NCI-H1092 (cell line): ENCODE measurements at places on chromosomes 13 and 19.
A peak's percentile ranks its signal among the peaks of the same experiment; 100 is the strongest.

DNA sequence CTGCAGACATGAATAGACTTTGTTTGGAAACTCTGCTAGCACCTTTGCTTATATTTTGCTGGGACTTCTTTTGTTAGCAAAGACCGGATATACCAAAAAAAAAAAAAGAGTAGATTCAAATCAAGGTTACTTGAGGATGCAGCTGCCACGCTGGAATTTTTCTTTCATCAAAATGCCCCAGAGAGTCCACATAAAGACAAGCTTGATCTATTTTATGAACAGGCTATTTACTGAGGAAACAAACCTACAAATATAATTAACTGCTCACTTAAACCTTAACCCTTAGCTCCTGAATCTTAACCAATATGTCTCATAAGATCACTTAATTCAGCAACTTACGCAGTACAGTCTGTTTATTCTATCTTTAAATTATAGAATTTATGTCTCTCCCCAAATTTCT, 27.1 kb upstream of the DOCK9 start:
- no peak for DNase-seq

DNA sequence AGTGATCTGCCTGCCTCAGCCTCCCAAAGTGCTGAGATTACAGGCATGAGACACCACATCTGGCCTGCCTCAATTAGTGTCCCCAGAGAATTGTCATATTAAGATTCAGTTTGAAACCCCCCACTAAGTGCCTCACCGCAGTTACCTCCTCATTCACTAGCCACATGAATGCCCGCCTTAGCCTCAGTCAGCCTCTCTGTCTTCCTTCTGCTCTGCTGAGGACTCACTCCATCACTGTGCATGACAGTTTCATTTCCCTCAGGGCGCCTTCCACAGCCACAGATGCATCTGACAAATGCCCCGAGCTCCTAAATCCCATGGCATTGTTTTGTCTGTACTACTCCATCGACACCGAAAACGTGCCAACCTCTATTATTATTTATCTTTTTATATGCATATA, 23.3 kb downstream of the MIPEP start:
- DNase-seq = no peak

GRCh38 chr13:100130930-100131511, 42.1 kb downstream of the PCCA start:
- no peak for DNase-seq

- DNase-seq = no peak
Observed at GRCh38 chr19:33241530-33242101, 16.0 kb upstream of the SLC7A10 start.

DNA sequence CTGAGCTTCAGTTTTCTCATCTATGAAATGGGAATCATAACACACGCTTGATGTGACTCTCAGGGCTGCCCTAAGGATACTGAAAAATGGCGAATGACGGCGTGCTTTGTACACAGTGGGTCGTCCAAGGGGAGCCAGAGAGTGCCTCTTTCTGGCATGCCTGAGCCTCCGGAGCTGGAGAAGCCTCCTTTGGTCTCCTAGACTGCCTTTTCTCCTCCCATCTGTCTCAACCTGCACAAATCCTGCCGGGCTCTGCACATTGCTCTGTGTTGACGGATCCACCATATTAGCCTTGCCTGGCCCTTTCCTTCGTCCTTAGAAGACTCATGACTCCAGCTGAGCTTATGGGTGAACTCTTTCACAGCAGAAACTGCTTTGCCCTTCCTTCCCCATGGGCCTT, 220.9 kb downstream of the TSHZ3 start:
- DNase-seq = no peak

DNA sequence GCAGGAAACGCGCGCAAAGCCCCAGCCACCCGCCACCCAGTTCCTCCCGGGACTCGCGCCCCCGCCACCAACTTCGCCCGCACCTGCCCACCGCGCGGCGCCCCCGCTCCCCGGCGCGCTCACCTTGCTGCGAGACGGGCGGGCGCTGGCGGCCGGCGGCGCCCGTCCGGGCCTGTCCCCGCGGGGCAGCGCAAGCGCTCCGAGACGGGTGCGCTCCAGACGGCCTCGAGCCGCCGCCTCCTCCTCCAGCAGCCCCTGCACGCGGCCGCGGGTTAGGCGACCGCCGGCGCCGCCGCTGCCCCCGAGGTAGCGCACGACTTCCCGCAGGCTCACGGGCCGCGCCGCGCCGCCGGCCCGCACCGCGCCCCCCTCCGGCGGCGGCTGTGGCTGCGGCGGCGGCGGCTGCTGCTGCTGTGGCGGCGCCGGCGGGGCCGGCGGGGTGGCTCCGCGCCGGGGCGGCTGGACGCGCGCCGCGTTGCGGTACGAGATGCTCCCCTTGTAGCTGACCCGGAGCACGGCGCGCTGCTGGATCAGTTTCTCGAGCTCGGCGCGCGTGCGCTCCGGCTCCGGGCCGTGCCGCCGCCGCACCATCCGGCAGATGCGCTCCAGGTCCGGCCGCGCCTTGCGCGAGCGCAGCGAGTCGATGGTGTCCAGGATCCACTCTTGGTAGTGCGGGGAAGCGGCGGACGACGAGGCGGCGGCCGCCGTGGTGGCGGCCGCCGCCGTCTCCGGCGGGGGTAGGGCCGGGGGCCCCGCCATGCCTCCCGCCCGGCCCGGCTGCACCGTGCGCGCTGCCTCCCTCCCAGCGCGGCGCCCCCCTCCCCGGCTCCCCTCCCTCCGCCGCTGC, 666 bp downstream of the SAMD1 start:
- DNase-seq = peak; percentile 15

DNA sequence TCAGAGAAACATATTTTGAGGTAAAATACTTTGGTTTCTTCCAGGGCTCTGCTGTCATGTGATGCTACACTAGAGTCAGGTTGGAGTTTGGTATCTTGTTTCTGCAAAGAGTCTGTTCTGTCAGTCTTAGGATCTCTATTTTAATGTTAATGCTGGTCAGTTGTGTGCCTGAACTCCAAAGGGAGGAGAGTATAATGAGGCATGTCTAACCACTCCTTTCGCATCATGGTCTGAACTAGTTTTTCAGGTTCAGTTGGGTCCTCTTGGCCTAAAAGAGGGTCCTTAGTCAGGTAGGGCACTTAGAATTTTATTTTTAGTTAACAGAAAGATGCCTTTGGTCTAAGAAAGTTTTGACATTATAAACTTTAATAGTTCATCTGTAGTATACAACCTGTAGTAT, 78.2 kb downstream of the FNDC3A start:
- no peak for DNase-seq

DNA sequence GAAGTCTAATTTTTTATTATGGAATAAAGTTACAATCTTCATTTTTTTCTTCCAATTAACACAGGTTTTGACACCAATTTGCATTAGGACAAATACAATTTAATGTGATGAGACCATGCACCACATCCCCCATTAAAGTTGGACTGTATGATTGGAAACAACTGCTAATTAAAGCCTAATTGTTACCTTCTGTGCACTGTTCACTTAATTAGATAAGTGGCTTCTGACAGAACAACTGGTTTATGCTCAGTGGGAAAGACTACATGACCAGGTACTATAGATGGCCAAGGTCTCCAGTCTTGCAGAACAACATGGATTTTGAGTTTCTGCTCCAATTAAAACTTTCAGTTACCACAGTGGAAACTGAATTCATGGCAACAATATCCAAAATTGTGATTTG, 198.1 kb downstream of the FGF14 start:
- no peak for DNase-seq

- DNase-seq = no peak
Observed at GRCh38 chr13:43545317-43545874, 241.4 kb downstream of the ENOX1 start.

- DNase-seq = no peak
Observed at GRCh38 chr19:17557466-17557865, 2.0 kb downstream of the COLGALT1 start.

DNA sequence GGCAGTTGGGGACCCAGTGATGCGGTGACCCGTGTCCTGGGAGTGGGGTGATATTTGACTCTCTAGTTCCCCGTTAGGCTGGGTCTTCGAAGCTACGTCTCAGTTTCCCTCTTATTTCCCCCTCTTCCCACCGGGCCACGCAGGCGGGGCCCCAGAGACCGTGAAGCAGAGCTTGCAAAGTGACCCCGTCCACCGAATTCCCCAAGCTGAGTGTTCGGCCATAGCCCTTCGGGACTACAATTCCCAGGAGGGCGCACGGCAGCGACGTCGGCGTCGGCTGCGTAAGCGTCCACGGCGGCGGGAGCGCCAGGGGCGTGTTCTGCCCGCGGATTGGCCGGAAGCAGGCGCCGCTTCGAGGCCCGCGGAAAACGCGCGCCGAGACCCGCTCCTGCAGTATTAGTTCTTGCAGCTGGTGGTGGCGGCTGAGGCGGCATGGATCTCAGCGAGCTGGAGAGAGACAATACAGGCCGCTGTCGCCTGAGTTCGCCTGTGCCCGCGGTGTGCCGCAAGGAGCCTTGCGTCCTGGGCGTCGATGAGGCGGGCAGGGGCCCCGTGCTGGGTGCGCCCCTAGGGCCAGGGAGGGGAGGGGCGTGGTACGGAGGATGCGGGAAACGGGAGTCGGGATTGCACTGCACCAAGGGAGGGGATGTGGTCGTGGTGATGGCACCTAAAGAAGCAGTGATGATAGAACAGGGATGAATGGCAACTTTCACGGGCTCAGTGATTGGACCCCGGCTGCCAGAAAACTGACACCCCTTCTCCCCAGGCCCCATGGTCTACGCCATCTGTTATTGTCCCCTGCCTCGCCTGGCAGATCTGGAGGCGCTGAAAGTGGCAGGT, at the start of gene RNASEH2A:
RNASEH2A (plus strand) TSS at position 343 of the 840 bp plus-strand sequence; CDS start at position 433, 90 bp downstream.
- peak; percentile 88 for DNase-seq

DNA sequence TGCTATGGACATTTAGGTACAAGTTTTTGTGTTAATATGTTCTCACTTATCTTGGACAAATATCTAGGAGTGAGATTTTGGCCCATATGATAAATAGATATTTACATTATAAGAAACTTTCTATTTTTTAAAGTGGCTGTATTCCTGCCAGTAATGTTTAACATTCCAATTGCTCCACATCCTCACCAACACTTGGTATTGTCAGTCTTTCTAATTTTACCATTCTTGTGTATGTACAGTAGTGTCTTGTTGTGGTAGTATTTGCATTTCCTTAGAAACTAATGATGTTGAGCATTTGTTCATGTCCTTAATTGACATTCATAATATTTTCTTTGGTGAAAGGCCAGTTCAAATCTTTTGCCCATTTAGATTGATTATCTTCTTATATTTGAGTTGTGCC, 171.4 kb upstream of the TSHZ3 start:
- DNase-seq = no peak

GRCh38 chr19:55346725-55347441, 7.2 kb downstream of the KMT5C start:
- no peak for DNase-seq

DNA sequence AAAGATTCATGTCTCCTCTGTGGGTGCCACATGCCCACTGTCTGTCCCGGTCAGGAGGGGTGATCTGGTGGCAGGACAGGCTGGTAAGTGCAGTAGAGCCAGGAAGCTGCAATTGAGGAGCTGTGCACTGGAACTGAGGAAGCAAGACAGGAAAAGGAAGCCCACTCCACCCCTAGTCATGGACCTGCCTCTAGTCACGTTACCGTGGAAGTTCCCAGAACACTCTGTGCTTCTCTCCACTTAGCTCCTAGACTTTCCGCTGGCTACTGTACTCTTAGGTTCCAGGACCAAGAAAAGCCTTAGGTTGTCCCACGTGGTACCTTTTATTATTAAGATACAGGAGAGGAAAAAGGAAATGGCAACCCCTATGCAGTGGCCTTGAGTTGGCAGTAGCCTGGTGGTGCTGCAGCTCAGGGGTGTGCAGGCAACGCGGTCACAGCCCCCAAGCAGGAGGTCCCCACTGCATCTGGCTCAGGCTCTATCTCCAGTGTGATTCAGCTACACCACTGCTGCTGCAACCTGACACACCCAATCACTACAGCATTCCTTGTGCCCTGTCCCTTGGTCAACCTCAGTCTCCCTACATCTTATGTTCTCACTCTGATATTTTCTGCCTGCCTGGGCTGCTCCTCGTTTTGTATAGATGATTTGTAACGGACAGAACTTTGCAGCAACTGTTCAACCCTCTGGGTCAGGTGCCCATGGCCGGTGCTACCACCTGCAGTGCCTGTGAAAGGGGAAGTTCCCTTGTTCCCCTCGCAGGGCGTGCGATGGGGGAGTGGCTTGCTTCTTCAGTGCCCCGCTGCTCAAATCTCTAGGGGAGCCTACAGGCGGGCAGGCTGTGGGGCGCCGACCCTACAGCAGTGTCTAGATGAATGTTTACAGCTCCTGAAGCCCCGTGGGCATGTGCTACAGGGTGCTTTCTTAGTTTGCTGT, 24.4 kb upstream of the GPR12 start:
- no peak for DNase-seq

DNA sequence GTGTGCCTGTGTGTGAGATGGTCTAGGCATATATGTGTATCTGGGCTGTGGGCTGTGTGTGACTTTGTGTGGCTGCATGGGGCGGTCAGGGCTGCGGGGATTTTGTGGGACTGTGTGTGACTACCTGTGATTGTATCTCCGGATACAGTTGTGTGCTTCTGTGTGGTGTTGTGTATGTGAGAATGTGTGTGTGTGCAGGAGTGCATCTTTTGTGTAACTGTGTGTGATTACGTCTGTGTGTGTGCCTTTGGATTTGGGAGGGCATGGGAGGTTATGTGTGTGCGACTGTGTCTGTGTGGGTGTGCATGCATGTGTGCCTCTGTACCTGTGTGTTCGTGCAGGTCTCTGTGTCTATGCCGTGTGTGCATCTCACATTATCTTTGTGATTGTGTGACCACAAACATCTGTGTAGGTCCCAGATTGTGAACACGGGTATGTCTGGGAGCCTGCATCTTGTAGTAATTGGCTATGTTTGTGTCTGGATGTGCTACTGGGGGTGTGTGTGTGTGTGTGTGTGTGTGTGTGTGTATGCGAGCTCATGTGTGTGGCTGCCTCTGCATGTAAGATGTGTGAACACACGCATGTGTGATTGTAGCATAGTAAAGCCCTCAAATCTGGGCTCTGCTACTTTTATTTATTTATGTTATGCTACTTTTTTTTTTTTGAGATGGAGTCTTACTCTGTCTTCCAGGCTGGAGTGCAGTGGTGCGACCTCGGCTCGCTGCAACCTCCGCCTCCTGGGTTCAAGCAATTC, 7.6 kb downstream of the EHD2 start:
- DNase-seq = no peak

GRCh38 chr19:9531933-9532332, 6.5 kb downstream of the ZNF426 start:
- DNase-seq = no peak

- no peak for DNase-seq
Observed at GRCh38 chr13:112671359-112671758, 18.5 kb upstream of the ATP11A start.

DNA sequence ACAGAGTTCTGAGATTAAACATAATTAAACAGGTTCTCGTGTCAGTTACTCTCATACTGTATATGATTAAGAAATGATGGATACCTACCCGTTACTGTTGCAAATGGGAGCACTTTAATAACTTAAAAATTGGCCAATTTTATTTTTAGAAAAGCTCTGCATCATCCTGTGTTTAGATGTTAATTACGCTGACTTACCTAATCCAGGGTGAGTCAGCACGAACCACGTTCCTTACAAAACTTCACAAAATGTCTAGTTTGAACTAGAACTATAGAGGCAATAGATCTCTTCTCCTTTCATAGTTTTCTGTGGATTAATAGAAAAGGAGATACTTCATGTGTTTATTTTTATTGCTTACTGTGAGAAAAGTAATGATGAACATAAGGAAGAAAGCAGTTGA, 363.9 kb downstream of the MYO16 start:
- DNase-seq = no peak

GRCh38 chr19:34319230-34319585, 45.8 kb upstream of the GPI start:
- DNase-seq = no peak
